ENCODE measurements at places on chromosomes 5 and 9.
A peak's percentile ranks its signal among the peaks of the same experiment; 100 is the strongest.

GRCh38 chr9:98242426-98242825, 13.0 kb downstream of the TBC1D2 start:
- DNase-seq = peak; percentile 7

DNA sequence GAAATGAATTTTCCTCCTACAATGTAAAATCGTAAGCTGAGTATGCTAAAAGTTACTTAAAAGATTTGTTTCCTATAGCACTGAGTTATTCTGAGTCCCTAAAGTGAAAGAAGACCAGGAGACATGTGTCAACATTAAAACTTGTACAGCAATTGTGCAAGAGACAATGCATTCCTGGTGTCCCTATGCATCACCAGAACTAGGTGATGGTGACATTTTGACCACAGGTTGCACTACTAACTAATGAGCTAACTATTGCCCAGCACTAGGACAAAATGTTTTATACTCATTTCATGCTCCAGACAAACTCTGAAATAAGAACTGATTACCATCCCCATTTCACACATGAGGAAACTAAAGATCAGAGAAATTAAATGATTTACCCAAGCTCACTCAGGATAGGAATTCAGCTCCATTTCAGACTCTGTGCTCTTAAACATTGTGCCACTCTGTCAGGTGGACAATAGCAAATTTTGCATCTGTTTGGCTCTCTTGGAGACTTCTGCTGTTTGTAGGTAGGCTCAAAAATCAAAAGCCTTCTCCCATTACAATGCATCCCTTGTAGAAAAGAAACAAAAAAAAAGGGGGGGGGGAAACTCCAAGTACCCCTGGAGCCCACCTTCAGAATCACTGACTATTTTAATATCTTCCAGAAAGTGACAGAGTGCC, 269.2 kb downstream of the ACTL7B start:
- DNase-seq = no peak

GRCh38 chr5:98175474-98175873, 598.0 kb upstream of the RGMB start:
- DNase-seq = no peak

- no peak for DNase-seq
Observed at GRCh38 chr9:112562235-112562958, 75.8 kb downstream of the KIAA1958 start.

DNA sequence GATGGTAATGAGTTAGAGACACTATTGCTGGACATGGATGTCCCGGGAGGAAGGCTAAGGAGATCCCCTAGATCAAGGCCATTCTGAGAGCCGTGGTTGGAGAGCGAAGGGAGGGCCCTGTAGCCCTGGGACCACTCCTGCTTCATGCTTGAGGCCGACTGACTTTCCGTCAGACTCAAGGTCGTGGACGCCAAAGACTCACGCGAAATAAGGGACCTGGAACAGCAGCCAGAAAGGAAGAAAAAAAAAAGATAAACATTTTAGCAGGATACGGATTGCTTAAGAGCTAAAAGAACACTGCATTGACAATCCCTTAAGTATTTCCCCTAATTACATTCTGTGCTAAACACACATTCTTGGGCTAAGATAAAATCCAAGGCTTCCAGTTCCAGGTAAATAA, 181.2 kb downstream of the GLIS3 start:
- no peak for DNase-seq

- no peak for DNase-seq
Observed at GRCh38 chr9:106880081-106880480, 17.1 kb downstream of the ZNF462 start.

DNA sequence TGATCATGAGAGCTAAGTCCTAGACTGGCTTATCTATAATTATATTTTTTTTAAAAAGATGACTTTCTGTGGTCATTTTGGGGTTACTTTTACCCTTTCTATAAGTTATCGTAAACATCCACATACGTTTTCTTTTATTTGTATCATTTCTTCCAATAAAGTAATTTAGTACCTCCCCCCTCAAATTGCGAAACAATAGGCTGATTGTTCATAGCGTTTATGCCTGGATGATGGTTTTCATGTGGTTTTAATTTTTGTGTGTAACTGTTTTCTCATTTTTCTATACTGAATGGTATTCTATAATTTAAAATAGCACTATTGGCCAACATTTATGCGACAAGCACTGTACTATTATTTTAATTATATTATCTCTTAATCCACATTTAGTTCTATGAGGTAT, 44.5 kb downstream of the SMC5 start:
- no peak for DNase-seq

DNA sequence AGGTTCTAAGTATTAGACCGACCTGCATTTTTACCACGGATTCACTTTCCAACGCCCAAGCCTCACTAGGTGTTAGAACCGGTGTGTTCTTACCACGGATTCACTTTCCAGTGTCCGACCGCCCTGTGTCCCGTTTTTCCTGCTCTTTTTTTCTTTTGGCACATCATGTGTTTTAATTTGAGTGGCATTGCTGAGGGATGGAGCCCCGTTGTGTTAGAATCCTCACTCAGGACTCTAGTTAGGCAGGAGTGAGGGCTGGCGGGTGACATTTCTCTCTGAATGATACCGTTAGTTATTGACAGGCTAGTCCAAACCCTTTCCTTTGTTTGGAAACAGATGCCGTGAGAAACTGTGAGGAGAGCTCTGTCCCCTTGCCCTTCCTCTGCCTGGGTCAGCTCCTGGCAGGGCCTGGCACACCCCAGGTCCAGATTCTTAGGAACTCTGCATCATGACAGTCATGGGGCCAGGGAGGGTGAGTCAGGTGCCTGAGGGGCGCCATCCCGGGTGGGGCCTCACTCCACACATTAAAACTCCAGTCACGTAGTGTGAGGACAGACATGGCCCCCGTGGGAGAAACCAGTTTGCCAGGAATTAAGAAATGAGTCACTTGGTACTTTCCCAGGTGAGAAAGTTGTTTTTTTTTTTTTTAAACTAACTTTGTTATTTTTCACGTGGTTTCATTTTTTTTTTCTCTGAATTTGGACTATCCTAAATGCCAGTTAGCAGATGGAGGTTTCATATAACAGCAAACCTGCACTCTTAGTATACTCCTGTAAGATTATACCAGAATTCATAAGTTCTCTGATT, 15.8 kb downstream of the EXOC3 start:
- DNase-seq = no peak

DNA sequence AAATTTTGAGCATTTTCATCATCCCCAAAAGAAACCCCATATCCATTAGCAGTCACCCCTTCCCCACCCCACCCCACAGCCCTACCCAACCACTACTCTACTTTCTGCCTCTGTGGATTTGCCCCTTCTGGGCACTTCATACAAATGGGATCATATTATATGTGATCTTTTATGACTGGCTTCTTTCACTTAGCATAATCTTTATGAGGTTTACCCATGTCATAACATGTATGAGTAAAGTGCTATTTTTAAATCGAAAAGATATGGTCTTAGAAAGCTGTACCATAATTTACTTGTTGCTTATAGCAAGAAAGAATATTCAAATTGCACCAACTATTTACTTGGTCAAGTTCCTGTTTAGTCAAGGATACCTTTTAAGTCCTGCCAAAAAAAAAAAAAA, 12.7 kb downstream of the ELP1 start:
- DNase-seq = no peak

- DNase-seq = no peak
Observed at GRCh38 chr5:170076211-170076610, 29.5 kb upstream of the FOXI1 start.

DNA sequence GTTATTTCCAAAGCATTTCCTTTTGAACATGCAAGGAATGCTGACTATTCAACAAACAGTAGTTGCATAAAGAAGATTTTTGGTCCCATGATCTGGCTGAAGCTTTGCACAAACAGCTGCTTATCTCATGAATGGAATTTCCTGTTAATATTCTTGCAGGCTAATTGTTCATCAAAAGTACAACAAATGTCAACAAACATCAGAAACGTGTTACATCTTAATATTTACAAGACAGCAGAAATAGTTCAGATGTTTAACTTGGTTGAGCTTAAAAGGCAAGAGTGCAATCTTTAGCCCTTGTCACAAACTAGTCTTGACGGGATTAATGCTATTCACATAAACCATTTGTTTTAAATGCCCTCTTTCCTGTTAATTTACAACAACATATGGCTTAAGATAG, 47.9 kb upstream of the BASP1 start:
- no peak for DNase-seq

GRCh38 chr5:115338851-115339250, 42.4 kb upstream of the CCDC112 start:
- no peak for DNase-seq

DNA sequence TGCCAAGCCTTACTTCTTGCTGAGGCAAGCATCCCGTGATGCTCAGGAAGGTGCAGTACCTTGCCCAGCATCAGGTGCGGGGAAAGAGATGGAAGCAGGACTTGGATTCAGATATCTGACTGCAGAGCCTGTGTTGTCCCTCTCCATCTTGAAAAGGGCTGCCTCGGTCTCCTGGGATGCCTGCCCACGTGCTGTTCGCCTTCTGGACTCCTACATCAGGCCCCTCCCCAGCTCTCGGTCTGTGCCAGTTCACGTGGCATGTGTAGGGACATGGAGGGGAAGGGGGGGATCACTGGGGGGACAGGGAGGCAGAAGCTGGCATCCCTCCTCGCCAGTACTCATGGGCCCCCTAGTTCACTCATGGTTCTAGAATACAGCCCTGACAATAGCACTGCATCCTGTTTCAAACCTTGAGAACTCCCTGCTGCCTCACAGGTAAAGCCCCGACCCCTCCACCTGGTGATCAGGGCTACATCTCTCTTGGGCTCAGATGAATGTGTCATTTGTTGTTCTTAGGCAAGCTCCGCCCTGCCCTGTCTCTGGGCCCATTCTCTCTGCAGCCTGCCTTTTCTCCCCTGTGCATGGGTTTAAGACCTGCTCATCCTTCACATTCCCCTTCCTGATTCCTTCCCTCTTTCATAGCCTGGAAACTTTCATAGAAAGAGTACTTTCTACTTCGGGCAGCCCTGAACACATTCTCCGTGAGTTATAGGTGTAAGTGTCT, 38.9 kb upstream of the SLC25A51 start:
- no peak for DNase-seq

- DNase-seq = no peak
Observed at GRCh38 chr9:18855656-18856055, 177.4 kb downstream of the SAXO1 start.

GRCh38 chr5:75051217-75051751, 1.1 kb downstream of the GCNT4 start:
- DNase-seq = no peak

GRCh38 chr9:133763272-133764183, 25.4 kb upstream of the SARDH start:
- DNase-seq = peak; percentile 4

DNA sequence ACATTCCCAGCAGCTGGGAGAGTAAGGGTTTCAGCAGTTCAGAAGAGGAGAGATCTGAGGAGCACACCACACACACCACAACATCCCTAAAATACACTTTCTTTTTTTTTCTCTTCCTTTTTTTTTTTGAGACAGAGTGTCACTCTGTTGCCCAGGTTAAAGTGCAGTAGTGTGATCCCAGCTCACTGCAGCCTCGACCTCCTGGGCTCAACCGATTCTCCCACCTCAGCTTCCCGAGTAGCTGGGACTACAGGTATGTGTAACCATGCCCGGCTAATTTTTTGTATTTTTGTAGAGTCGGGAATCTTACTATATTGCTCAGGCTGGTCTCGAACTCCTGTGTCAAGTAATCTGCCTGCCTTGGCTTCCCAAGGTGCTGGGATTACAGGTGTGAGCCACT, 9.7 kb upstream of the UBAP1 start:
- DNase-seq = no peak

GRCh38 chr9:129898185-129898584, 62.9 kb downstream of the USP20 start:
- DNase-seq = no peak

GRCh38 chr5:33229216-33229615, 211.5 kb upstream of the TARS1 start:
- no peak for DNase-seq

- DNase-seq = no peak
Observed at GRCh38 chr5:36722900-36723299, 116.5 kb downstream of the SLC1A3 start.

DNA sequence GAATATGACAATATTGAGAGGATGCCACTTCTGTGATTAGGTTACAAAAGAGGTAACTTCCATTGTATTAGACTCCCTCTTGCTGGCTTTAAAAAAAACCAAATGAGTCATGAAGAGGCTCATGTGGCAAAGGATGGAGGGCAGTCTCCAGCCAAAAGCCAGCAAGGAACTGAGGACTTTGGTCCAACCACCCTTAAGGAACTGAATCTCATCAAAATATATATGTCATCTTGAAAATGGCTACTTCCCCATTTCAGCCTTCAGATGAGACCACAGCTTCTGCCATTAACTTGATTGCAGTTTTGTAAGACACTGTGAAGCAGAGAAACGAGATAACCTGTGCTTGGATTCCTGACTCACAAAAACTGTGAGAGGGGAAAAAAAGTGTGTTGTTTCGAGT, 15.5 kb upstream of the TRIM32 start:
- DNase-seq = no peak

- DNase-seq = no peak
Observed at GRCh38 chr5:53950621-53951020, 359.8 kb downstream of the ARL15 start.

GRCh38 chr9:70472268-70473249, 58.1 kb upstream of the KLF9 start:
- no peak for DNase-seq

- no peak for DNase-seq
Observed at GRCh38 chr5:54765165-54766028, 220.0 kb downstream of the ESM1 start.

- DNase-seq = peak; percentile 52
Observed at GRCh38 chr9:136107953-136108647, 10.6 kb downstream of the TMEM250 start.
